ENCODE measurements at places on chromosomes 2 and 18.
A peak's percentile ranks its signal among the peaks of the same experiment; 100 is the strongest.

GRCh38 chr2:36664696-36665076 lies 31.8 kb upstream of the VIT start:
- no peak for DNase-seq

- no peak for DNase-seq
These were observed 63.9 kb downstream of the PRKRA start for GRCh38 chr2:178386986-178387597.

DNA sequence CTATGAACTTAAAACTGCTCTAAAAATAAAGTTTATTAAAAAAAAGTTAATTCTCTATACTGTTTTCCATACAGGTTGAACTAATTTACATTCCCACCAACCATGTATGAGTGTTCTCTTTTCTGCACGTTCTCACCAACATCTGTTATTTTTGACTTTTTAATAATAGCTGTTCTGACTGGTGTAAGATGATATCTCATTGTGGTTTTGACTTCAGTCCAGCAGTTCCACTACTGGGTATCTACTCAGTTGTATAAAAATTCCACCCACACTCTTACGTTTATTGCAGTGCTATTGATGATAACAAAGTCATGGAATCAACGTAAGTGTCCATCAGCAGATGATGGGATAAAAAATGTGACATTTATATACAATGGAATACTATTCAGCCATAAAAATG lies 33.7 kb downstream of the SPAG16 start:
- DNase-seq, result no peak

DNA sequence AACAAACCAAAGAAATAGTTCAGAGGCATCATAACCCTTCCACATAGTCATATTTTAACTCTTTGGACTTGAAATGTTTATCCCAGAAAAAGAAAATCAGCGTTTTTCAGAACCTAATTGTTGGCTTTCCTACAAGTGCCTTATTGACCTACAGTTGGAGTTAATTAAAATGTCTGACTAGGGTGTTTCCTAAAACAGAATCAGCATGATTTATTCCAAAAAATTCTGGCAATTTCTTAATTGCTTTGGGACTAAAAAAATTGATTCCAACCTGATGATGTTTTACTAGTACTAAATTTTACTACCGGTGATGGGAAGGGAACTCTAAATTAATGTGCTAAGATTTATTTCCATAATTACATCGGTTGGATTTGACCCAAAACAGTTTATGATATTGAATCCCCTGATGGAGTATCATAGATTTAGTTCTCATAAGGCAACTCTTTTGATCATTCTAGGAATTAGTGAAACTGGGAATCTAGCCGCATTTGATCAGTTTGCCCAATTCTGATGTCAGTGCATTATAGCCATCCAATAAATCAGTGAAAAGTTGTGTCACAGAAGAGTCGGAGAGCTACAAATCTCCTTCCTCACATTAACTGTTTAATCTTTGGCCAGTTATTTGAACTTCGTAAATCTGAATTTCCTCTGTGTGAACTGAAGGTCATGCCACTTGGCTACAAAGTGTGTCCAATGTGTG lies 134.3 kb upstream of the DSEL start:
- no peak for DNase-seq

- DNase-seq, result no peak
These were observed 383.7 kb downstream of the XIRP2 start for GRCh38 chr2:167271932-167272331.

GRCh38 chr2:11336189-11336588 lies 8.2 kb downstream of the ROCK2 start:
- DNase-seq, result no peak

- no peak for DNase-seq
These were observed 32.2 kb upstream of the GLI2 start for GRCh38 chr2:120703330-120703994.

- DNase-seq, result no peak
These were observed 166.0 kb downstream of the AGAP1 start for GRCh38 chr2:235659767-235660322.

- DNase-seq, result peak; percentile 46
These were observed 192.6 kb downstream of the MGAT5 start for GRCh38 chr2:134446383-134447017.
